Neuronal stem cell (in vitro differentiated cells): ENCODE measurements at places on chromosomes 6 and 20.

DNA sequence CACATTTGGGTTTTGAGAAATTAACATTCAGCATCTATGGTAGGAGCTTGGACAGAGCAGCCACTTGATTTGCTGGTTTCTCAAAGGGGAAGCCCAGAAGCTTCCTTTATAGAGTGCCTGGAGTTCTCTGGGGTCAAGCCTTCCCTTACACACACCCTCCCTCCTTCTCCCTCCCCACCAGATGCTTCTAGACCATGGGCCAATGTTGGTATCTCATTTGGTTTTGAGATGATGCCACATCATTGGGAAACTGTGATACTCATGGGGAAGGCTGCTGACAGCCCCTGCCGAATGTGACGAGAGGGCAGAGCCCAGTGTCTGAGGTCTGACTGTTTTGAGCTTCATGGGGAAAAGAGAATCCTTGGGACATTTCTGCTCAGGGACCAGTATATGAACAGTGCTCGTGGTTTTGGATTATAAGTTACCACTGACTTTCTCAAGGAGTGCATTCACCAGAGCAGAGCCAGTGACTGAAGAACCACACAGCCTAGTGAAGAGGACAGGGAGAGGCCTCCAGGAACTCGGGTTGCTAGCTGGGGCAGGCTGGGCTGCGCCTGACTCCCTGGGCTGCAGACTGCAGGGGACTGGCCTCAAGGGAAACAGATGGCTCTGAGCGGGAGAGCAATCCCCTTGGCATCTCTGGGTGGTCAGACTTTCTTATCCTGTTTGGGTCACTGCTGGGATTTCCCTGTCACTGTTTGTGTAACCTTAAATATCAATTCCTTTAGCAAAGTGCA is 46.4 kb upstream of the CST5 start:
- DNase-seq, result no peak

DNA sequence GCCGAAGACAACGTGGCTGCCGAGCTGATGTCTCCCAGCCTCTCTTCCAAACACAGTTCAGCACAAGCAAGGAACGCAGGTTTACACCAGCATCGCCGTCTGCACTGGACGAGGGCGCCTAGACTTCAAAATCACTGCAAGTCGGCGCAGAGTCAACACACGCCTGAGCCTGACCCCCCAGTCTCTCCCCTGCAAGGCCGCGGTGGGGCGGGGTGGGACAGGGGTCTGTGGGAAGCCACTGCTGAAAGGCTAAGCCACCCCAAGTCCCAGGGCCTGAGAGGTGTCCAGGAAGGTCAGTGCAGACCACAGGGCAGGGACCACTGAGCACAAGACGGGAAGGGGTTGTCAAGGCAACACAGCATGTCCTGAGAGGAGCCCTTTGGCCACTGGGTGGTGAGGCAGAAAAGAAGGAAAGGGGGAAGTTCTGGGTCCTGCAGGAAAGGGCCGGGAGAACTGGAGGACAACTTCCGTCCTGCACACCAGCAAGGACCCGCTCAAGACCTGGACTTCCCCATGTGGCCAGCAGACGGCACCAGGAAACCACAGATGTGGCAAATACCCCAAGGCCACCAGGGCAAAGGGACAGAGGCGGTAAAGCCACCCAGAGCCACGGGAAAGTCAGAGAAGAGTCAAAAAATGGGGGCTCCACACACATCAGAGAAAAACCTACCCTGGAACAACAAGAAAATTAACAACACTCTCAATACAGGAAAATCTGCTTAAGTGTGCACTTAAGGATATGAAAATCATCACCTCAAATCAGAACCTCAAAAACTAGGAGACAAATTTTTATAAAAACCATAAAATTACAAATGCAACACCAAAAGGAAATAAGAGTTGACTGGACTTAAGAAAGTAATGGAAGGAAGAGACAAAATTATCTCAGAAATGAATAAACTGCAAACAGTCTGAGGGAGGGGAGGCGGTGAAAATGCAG is 84.8 kb downstream of the TAF4 start:
- DNase-seq, result no peak

- DNase-seq, result no peak
Observed at GRCh38 chr6:135114355-135115145, 59.9 kb upstream of the HBS1L start.

GRCh38 chr6:149230712-149231460 is 86.6 kb upstream of the TAB2 start:
- DNase-seq, result no peak

DNA sequence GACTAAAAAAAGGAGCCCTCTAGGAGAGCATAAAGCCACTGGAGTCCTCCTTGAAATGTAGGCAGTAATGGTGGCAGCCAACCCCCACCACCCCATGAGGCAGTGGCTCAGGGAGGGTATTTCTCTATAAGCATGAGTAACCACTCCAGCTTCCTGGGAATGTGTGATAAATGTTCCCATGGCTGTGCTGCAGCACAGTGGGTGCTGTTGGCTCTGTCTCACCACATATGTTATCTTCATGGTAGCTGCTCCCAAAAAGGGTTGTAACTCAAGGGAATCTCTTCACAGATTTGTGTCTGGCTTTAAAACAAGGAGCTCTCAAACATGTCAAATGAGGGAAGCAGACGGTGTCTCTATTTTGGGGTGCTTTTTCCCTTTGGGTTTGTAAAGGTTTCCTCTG is 7.5 kb upstream of the PHACTR1 start:
- DNase-seq, result no peak

- no peak for DNase-seq
Observed at GRCh38 chr6:1659816-1660215, 50.1 kb downstream of the FOXC1 start.

- no peak for DNase-seq
Observed at GRCh38 chr20:53902968-53903651, 167.3 kb downstream of the BCAS1 start.

- no peak for DNase-seq
Observed at GRCh38 chr20:24766826-24767622, 182.0 kb upstream of the CST7 start.

GRCh38 chr6:50714487-50715379 is 1.4 kb downstream of the TFAP2D start:
- no peak for DNase-seq

GRCh38 chr6:159089443-159089842 is 44.7 kb upstream of the TAGAP start:
- DNase-seq, result no peak

GRCh38 chr6:40500227-40500626 is 86.9 kb downstream of the LRFN2 start:
- no peak for DNase-seq

- DNase-seq, result no peak
Observed at GRCh38 chr6:111625461-111626391, 20.0 kb upstream of the TRAF3IP2 start.

GRCh38 chr6:25655723-25656122 is 3.7 kb downstream of the SCGN start:
- no peak for DNase-seq
